ENCODE measurements at places on chromosomes 6 and 20. TPM values are rescaled to one million over a fixed set of nuclear protein-coding genes. Genes with fewer than 3 reads are reported as not detected.

IL20RA gene
- 0.28 TPM for total RNA-seq

ARID1B gene
- 24.8 TPM for total RNA-seq

MMUT gene
- total RNA-seq = 12.1 TPM

CAGE1 gene
- under 0.01 TPM for total RNA-seq

SAMD5 gene
- total RNA-seq = under 0.01 TPM

BMP2 gene
- total RNA-seq = 4.8 TPM
